Activated CD4-positive, alpha-beta memory T cell treated with anti-CD3 and anti-CD28 coated beads for 36 hours (primary cell): ENCODE measurements at places on chromosomes 1 and 21. TPM values are rescaled to one million over a fixed set of nuclear protein-coding genes. Genes with fewer than 3 reads are reported as not detected.

GRCh38 chr1:23823767-23824166 lies 1.5 kb downstream of the HMGCL start:
- DNase-seq, result no peak

HSPA13 gene
- 49.1 TPM for total RNA-seq

DNA sequence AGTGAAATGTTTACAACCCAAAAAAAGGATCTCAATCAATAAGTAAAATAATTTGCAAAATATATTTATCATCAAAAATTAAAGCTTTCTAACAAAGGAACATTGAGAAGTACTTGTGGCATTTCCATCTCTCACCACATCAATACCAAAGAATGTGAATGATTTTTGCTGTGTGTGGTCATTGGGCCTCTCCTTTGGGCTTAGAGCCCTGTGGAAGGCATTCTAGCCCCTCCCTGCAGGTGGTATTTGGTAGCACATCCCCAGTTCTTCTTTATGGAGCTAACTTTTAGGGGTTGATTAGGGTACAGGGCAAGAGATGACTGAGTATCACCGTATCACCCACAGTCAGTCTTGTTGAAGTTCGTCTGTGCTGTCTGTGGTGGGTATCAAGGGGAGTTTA lies 294.1 kb upstream of the SGIP1 start:
- DNase-seq, result no peak

NGF gene
- not detected for total RNA-seq

DNA sequence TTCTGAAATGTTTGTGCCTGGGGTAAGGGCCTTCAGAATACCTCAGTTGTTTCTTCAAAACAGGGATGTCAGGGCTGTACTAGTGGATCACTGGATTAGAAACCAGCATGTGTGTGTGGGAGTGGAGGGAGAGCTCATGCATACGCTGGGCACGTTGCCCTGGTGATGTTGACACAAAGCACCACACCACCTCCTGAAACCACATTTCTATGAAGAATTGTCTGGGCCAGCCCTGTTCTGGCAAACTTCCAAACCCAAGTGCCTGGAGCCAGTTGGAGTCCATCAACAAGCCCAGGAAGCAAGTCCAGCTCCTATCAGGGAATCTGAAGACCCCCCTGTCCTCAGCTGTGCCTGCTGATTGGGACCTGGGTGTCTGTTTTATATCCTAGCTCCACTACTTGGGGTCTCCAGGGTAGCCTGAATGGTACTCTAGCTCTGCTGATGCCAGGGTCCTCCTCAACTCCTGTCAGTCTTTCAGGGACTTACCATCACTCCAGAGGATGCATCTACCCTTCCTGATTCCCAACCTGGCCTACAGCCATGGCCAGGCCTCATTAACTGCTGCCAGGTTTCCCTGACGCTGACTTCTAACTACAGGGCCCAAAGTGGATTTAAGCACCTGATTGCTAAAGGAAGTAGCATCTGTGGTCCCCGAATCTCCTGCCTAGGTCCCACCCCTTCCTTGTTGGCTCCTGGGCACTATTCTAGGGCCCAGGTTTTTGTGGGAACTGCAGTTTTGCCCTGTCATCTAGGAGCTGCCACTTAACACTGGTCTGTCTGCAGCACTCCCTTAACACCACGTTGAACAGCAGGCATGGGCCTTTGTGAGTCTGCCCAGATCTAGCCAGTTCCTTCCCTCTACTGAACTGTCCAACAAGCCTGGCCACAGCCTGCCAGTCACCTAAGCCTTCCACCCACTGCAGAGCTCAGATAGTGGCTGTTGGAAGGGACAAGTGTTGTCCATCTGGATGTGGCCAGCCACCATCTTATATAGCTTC lies 45.5 kb downstream of the LPAR3 start:
- peak; percentile 45 for DNase-seq

- no peak for DNase-seq
Measured at GRCh38 chr1:29651246-29651645, 414.9 kb downstream of the PTPRU start.

- no peak for DNase-seq
Measured at GRCh38 chr1:108749081-108749480, 2.6 kb downstream of the STXBP3 start.

GRCh38 chr1:94004924-94005323 lies 95.7 kb upstream of the GCLM start:
- DNase-seq, result no peak

CD244 gene
- 0.14 TPM for total RNA-seq

- no peak for DNase-seq
Measured at GRCh38 chr1:182003025-182003725, 58.3 kb downstream of the ZNF648 start.

GPATCH3 gene
- total RNA-seq, result 6.3 TPM

MINDY1 gene
- 18.3 TPM for total RNA-seq

GRCh38 chr21:42684109-42684916 lies 30.9 kb downstream of the PDE9A start:
- peak; percentile 77 for DNase-seq

- no peak for DNase-seq
Measured at GRCh38 chr1:24345334-24345733, 26.2 kb downstream of the GRHL3 start.

DNA sequence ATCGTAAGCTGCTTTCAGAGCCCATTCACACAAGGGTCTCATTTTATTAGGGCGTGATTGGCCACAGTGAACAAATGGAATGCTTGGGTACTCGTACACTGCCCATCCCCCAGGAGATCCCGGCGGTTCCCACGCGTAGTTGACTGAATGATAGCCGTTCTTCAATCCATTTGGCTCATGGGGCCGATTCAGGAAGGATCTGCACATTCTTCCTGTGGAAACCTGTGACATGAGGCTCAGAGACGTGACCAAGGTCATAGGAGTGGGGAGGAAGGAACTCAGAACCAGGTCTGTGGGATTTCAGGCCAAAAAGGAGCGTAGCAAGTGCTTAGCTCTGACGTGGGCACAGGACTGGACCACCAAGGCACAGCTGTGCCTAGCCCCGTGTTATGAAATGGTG lies 11.7 kb downstream of the ABCG1 start:
- no peak for DNase-seq

DNA sequence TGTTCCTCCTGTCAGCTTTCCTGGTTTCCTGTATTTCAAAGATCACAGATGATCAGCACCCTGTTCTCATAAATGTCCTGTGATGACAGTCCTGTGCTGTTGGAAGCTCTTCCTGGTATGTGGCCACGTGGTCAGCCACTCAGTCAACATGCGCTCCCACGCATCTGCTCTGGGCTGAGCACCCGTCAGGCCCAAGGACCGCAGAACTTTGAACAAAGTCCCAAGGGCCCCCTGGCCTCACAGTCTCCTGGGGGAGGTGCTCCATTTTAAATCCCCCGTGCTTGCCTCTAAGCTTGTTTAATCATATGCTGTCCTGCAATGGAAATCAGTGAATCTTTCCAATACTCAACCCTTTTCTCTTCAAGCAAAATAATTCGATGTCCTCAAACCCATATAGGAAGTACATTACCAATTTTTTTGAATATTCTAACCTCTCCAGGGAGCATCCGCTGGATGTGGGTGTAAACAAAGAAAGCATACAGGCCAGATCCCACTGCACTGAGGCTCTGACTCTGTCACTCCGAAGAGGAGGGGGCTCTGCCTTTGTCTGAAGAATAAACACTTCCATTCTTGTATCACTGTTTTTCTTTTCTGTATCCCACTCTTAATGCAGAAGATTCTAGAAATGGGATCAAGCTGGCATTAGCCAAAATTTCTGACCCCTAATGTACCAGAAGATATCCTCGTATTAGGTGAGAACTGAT lies 250.3 kb downstream of the SDCCAG8 start:
- no peak for DNase-seq

DNA sequence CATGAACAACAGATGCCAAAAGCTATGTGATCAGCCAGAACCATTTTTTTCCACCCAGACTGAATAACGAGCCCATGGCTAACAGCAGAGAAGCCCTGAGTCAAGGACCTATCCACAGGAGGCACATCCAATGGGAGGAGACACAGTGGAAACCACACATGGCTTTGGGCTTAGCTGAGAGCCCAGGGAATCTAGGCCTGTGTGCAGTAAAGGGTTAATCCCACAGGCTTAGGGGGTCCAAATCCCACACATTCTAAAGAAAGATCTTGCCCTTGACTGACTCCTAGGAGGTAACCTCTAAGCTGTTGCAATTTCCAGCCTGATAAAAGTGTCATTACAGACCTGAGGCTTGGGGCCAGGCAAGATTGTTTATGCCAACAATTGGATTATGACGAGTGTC lies 194.5 kb downstream of the DSCAM start:
- DNase-seq, result no peak

DNA sequence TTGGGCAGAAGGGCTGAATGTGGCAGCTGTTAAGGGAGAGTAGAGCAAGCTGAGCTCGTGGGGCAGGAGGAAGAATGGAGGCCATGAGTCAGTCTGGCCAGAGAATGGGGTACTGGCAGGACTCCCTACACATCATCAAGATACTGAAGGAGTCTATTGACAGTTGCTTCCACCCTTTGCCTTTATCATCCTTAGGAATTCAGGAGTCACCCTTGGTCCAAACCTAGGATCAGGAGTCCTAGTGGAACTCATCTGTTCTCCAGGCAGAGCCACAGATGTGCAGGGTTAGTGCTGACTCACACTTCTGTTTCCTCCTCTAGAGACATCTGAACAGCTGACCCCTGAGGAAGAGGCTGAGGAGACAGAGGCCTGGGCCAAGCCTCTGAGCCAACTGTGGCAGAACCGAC lies 18.7 kb upstream of the ST3GAL3 start:
- no peak for DNase-seq

DNA sequence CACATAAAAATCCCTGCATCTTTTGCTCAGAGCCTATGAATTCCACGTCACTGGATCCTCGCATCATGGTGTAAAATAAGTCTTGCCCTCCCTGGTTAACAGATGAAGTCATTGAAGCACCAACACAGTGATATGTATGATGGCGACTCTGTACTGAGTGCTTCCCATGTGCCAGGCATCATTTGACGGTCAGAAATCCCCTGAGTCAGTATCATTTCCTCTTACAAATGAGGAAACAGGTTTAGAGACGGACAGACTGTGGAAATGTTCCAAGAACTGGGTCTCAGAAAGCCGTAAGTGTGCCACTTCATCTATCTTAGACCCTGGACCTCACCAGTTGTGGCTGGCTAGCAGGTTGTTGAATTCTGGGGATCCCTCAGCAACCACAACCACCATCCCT lies 5.1 kb upstream of the OLFML2B start:
- no peak for DNase-seq

DNA sequence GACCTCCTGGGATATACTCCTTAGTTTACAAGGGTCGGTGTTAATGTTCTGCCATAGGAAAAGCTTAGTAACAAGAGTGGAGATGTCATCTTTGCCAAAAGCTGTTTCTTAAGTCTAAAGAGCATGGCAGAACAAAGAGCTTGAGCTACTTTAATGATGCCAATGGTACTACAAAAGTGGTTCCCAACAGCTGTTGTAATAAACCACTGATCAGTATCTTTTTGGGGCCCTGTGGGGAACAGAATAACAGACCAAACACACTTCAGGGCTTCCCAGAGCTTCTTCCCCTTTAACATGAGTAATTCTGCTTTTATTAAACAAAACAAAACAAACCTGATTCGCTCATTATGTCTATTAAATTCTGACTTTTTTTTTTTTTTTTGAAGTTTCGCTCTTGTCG lies 116.3 kb downstream of the NCAM2 start:
- no peak for DNase-seq

- peak; percentile 51 for DNase-seq
Measured at GRCh38 chr1:19688041-19688842, 23.6 kb downstream of the HTR6 start.

DNA sequence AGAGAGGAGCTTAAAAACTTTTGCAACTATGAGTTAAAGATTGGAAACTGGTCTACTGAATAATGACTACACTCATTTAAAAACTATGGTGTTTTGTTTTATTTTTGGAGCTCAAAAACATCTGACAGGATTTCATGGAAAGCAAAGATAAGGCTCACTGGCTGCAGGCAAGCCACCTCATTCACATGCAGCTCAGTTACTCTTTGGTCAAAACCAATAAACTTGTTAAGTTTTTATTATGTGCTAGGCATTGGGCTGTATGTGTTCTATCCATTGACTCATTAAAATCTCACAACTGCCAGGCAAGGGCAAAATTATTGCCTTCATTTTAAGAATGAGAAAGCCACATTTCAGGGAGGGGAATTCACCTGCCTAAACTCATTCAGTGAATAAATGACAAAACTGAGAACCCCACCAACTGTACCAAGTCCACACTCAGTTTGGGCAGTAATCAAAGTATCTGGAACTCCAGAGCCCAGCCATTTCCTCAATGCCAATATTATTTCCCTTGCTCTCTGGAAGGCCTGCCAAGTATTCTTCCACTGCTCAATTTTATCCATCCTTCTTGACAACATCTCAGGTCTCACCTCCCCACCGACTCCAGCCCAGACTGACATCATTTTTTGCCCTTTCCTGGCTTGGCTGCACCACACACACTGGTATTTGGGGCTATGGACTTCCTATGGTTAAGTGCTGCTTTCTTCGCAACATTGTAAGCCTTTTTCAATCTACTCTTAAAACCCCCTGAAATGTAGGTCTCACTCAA lies 401.1 kb upstream of the NFIA start:
- no peak for DNase-seq

LCE1B gene
- total RNA-seq, result not detected

DNA sequence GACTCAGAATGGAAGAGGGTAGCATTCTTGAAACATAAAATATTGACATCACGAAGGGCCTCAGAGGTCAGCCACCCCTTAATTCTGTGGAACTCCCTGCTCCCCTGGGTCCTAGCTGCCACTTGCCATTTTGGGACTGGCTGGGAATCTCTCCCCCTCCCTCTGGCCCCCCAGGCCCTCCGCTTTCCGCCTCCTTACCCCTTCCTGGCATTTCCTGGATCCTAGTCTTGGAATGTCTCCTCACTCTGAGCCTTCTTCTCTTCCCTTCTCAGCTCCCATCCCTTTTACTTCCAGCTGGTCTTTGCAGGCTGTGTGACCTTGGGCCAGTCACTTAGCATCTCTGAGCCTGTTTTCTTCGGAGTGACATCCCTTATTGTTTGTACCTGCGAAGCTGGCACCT lies 4.5 kb downstream of the PADI1 start:
- no peak for DNase-seq

DNA sequence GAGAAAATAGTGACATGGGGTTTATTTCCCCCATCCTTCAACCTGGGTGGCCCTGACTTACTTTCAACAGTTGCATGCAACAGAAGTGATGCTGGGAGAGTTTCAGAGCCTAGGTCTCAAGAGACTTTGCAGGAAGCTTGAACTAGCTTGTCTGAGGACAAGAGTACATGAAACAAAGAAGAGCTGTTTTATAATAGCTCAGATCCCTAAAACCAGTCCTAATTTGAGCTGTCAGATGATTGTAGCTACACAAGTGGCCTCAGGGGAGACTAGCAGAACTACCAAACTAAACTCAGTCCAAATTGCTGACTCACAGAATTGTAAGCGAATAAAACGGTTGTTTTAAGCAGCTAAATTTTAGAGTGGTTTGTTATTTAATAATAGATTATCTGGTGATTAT lies 17.1 kb downstream of the RC3H1 start:
- DNase-seq, result no peak
